ENCODE measurements at places on chromosomes 4 and X.
A peak's percentile ranks its signal among the peaks of the same experiment; 100 is the strongest.

GRCh38 chr4:144967161-144967560, 130.8 kb downstream of the ANAPC10 start:
- no peak overlapping the region for H3K27ac ChIP-seq
- no peaks in the 10 kb centered on the region for H3K36me3 ChIP-seq
- H3K4me1 ChIP-seq: no peaks in the 10 kb centered on the region
- H3K27me3 ChIP-seq: no peaks in the 10 kb centered on the region

GRCh38 chr4:86596807-86597206, 2.7 kb downstream of the PTPN13 start:
- peak overlapping the region; percentile 93 for H3K27ac ChIP-seq
- H3K36me3 ChIP-seq: no peaks in the 10 kb centered on the region
- H3K4me1 ChIP-seq: peaks cover 34% of the 10 kb centered on the region
- no peak for DNase-seq
- H3K27me3 ChIP-seq: peaks cover 6% of the 10 kb centered on the region

- DNase-seq: no peak
- H3K27me3 ChIP-seq: peaks cover 6% of the 10 kb centered on the region
- H3K27ac ChIP-seq: peak overlapping the region; percentile 80
- peak overlapping the region; percentile 82 for H3K4me3 ChIP-seq
- H3K4me1 ChIP-seq: peaks cover 12% of the 10 kb centered on the region
Measured at GRCh38 chr4:183098019-183098722, 886 bp upstream of the WWC2 start.

DNA sequence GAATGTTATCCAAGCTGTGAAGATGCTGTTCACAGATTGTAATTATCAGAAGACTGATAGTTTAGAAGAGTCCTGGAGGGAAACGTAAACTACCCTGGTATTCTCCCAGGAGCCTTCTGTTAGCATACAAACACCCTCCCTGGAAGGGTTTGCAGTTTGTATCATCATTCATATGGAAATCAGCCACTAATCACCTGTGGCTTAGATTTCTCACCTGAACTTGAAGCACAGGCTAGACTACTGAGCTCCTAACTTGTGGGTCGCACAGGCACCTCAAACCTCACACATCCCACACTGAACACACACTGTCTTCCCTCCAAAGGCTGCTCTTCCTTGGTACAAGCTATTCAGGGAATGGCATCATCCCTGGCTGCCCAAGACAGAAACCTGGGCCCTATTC, 30.7 kb downstream of the SHISA3 start:
- H3K4me1 ChIP-seq: no peaks in the 10 kb centered on the region
- no peak overlapping the region for H3K27ac ChIP-seq
- no peak for DNase-seq

All from T-helper 17 cell (primary cell).